Activated CD4-positive, alpha-beta T cell treated with anti-CD3 and anti-CD28 coated beads, Interleukin-2, amount 50 U/mL, for 4 hours (primary cell): ENCODE measurements at places on chromosomes 3 and 15.

DNA sequence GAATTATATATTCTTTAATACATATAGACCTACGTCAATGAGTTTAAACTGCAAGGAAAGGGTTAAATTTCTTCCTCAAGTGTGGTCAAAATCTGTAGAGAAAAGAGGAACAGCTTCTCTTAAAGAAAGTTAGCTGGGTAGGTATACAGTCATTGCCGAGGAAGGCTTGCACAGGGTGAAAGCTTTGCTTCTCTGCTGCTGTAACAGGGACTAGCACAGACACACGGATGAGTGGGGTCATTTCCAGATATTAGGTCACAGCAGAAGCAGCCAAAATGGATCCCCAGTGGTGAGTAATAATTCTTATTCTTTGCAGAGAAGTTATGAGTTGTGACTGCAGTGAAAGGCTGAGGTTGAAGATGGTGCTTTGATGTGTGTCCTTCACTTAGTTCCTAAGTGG, at the start of gene CD86:
TSS of gene CD86 (plus strand) at position 148 of the 400 bp plus-strand sequence. CDS start at position 276, 128 bp downstream.
- DNase-seq, result no peak

DNA sequence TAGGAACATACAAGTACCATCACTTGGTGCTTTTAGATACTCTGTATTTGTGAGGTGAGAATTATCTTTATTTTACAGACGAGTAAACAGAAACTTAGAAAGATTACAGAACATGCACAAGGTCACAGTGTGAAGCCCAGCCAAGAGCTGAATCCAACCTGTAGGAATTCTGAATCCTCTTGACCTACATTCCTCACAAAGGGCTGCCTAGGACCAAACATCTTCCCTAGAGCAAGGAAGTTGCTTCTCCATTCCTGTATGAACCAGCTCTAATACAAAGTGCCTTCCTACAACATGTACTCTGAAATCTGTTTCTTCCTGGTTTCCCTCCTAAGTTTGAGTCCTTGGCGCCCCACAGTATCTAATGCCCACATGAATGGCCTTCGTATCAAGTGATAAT, 2.9 kb downstream of the HDGFL3 start:
- no peak for DNase-seq

GRCh38 chr15:66100761-66101160, 152.8 kb downstream of the MEGF11 start:
- peak; percentile 22 for DNase-seq

- no peak for DNase-seq
Measured at GRCh38 chr3:149251186-149251585, 29.6 kb upstream of the CP start.

DNA sequence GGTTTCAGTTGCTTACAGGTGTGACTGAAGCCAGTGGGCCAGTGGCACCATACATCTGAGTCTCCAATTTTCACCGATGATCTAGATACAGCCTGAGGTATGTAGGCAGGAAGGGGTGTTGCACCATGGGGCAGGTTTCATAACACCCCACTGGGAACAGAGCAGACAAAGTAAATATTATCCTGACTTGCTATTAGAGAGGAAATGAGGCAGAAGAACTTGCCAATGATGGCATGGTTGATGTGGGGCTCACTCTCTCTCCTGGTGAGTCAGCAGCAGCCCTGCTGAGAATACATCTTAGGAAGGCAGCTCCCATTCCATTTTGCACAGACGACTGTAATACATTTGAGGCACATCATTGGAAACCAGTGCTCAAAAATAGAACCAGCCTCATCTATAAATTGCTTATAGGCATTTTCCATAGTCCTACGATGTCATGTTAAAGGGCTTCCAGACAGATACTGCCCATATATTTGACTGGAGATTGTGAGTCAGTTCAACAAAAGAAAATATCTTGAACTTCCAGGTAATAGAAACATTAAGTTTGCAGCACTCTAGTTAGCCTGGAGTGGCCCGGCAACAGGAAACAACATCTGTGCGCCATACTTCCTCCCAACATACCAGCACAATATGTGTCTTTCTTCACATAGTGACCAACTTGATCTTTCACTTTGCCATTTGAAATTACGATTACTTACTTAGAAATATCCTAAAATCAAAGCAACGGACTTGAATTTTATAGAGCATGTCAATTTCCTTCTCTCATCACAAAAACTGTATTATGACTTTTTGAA, 175.5 kb downstream of the NECTIN3 start:
- DNase-seq, result no peak

- no peak for DNase-seq
Measured at GRCh38 chr15:73951601-73952000, 25.3 kb downstream of the LOXL1 start.

DNA sequence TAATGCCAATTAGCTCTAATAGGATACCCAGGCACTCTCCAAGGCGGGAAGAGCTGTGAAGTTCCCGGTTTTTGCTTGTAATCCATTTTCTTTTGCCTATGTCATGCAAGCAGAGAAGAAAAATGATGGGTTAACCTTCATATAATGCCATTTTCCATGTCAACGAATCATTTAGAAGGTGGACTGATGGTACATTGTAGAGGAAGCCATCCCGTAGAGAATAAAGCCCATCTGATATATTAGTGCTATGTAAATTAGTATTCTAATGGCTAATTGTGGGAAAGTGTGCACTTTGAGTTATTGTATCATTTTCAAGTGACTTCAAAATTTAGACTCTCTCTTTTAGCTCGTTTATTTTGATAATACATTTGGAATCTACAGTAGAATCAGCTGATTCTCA, 509.1 kb downstream of the ROBO2 start:
- DNase-seq, result no peak

DNA sequence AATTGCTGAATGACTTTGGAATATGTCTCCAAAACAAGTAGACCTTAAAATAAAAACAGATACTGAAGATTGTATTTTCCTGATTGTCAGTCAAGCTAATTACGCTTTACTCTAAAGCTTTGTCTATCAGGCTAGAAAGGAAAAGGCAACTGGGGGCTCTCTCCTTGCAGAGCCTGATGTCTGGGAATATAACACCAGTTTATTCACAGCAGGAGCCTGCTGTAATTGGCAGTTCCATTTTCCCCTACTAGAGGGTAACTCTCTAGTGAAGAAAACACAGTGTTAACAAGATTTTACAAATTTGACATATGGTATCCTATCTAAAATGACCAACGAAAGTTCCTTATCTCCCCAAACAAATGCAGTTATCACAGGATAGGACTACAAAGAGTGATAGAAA, 158.8 kb downstream of the PDZRN3 start:
- no peak for DNase-seq

DNA sequence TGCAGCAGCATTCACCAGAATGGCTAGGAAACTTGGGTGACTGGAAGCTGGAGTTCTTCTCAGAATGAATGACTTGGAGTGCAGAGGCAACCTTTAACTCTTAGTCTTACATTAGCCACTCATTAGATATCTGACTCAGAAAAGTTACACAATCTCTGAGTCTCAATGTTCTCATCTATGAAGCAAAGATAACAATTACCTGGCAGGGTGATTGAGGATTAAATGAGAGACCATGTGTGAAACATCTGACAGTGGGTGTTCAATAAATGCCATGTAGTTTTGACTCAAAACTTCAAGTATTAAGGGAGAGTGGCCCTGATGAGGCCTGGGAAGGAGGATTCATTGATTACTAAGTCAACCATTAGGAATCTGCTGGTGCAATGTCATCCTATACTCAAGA, 48.3 kb downstream of the MRPL3 start:
- DNase-seq, result no peak

DNA sequence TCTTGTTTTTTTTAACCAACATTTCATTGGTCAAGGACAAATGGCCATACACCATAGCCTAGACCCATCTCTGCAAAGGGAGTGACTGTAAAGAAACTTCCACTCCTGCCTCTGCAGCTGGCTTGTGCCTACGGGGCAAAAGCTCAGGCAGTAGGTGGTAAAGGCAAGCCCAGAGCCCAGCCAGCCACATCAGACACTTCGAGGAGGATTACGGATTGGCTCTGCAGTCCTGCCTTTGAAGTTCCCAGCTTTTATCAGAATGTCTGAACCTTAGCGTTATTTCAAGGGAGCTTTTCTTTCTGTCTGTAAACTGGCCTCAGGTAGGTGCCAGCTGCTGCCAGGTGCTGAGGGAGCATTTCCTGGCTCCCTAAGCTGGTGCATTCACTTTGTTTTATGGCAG, 15.6 kb downstream of the ZNF710 start:
- DNase-seq, result no peak

GRCh38 chr3:69435274-69436265, 49.7 kb upstream of the FRMD4B start:
- no peak for DNase-seq

- DNase-seq, result no peak
Measured at GRCh38 chr3:21654662-21655061, 96.3 kb downstream of the ZNF385D start.

DNA sequence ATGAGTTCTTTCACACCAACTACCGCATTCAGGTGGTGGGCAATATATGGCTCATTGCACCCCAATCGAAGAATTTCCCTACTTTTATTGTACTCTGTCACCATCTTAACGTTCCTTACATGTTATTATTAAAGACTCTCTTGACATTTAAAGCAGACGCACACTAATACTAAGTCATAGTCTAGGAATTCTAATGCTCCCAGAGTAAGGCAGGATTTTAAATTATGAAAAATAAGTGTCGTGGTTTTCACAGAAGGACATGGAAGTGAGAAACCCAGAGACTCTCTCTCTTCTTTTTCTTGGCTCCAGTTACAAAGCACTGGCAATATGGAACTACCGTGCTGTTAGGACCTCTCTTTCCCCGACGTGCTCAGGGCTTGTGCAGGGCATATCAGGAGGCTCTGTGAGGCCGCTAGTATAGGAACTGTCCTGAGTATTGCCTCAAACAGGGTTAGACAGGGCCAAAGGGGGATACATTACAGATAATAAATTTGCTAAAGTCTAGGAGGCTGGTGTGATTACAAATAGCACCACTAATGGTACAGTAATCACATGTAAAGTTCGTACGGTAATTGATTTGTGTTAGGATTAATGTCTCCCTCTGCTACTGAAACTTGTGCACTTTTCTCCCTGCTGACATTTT, 590.8 kb downstream of the FOXP1 start:
- DNase-seq, result no peak

GRCh38 chr3:60190073-60190472, 1061.2 kb downstream of the FHIT start:
- no peak for DNase-seq
